ENCODE measurements at places on chromosomes 16 and 17.

DNA sequence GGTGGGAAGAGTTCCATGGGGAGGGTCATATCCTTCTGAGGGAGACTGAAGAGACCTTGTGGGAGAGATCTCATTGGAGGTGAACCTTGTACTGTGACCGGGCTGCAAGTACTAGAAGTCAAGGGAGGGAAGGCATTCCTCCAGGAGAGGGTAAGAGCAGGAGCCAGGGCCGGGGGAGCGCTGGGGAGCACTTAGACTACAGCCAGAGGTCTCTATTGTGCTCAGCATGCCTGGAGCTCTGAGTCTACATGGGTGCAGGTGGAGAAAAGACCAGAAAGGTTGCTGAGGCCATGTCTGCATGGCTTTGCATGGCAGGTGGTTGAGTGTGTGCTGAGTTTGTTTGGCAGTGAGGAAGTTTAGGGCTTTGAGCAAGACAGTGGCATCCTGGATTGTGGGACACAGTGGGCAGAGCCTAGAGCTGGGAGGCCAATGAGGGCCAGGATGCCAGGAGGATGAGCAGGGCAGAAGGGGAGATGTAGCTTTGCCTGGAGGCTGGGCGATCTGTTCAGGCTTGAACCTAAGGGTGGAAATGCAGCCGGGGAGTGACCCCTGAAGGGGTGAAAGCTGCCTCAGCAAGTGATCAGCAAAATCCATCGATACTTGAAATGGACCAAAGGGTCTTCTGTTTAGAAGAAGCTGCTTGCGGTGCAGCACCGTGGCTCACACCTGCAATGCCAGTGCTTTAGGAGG is 317.4 kb upstream of the TNRC6C start:
- no peak for DNase-seq

GRCh38 chr17:28948342-28948741 is 3.0 kb downstream of the PHF12 start:
- no peak for DNase-seq

DNA sequence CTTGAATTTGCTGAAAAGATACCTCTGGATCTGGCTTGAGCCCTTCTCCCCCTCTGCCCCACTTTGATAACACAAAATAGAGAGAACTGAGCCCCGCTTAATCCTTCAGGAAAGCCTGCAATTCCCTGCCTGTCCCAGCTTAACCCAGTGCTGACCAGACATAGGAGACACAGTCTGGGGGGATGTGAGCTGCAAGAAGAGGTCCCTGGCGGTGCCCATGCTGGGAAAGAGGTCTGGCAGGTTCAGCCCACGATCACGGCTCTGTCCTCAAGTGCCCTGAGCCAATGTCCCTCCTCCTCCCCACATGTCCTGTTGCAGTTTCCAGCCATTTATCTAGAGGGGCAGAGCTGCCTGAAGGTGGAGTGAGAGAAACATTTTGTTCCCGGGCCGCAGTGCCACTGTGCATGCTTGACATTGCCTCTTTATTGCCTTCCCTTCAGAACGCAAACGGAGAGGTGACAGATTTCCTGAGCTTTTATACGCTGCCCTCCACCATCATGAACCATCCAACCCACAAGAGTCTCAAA is 29.0 kb downstream of the PLCD3 start:
- no peak for DNase-seq

- no peak for DNase-seq
Observed at GRCh38 chr17:10025224-10025623, 120.2 kb upstream of the RCVRN start.

DNA sequence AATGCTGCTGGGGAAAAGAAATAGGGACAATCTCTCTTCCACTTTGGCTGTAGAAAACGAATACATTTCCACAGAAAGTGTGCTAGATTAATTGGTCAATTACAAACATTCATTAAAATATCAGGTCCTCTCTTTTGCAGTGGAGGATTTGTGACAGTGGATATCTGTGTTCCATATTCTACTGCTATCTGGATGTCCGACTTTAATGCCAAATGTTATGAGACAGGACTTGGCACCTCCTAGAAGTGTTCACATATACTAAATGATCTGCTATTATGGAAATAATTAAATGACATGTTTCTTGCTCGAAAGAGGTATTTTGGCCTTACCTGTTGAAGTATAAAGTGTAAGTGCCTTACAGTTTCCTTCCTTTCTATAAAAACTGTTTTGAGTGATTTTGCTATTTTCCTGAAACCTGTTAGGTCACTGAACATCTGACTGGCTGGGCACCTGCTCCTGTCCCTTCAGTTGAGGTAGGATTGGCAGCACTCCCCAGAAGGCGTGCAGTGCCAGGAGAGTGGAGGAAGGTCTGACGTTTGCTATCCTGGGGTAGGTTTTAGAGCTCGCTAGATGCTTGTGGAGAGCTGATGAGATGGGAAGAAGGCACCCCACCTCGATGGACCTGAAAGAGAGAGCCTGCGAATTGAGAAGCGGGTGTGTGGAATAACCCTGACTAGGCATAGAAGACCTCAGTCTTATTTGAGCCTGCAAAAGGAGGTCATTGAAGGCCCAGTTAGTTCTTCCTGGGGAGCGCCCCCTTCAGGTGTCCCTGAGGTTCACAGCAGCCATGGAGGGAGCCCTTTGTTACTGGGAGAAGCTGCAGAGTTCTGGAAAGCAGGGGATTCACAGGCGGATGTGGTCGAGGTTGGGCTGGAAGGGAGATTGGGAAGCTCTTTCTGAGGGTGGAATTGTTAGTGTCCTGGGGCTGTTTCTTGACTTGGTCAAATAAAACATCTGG is 159.4 kb upstream of the ZNF267 start:
- peak; percentile 60 for DNase-seq

- DNase-seq = peak; percentile 80
Observed at GRCh38 chr17:13544292-13544691, 57.4 kb downstream of the HS3ST3A1 start.

DNA sequence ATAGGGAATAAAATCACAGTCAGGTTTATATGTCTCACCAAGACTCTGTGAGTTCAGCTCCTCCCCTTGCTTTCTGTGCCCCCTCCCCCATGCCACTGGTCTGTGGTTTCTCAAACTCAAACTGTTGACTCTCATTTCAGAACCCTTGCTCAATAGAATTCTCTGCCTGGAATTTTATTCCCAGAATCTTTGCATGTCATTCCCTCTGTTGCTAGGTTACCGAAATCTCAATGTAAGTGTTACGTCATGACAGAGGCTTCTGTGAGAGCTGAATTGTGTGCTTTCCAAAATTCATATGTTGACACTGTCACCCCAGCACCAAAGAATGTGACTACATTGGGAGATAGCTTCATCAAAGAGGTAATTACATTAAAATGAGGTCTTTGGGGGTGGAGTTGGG is 1938.8 kb downstream of the TP53TG3F start:
- DNase-seq = no peak

GRCh38 chr16:1089822-1090619 is 6.0 kb downstream of the C1QTNF8 start:
- no peak for DNase-seq

GRCh38 chr16:9275816-9276354 is 184.4 kb downstream of the HAPSTR1 start:
- DNase-seq = peak; percentile 75

DNA sequence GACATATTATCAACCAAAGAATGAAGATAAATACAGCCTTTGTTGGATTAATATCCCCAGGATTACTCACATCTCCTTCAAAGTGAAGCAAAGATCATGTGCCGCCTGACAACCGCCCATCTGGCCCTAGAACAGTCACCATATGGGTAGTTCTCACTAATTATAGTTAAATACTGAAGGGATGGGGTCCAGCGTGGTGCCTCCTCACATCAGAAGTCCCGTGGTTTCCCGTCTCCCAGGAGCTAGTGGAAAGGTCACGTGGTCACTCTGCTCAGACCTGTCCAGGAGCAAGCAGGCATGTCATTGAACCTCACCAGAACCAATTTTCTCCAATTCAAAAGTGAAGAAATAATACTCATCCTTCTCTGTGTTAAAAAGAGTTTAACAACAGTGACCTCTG is 434.5 kb downstream of the SHISA9 start:
- DNase-seq = no peak

- peak; percentile 19 for DNase-seq
Observed at GRCh38 chr17:43832168-43832975, 574 bp downstream of the MPP3 start.

- DNase-seq = no peak
Observed at GRCh38 chr17:80068301-80069222, 32.1 kb downstream of the CCDC40 start.

- DNase-seq = no peak
Observed at GRCh38 chr16:12254566-12254965, 278.0 kb downstream of the SNX29 start.

DNA sequence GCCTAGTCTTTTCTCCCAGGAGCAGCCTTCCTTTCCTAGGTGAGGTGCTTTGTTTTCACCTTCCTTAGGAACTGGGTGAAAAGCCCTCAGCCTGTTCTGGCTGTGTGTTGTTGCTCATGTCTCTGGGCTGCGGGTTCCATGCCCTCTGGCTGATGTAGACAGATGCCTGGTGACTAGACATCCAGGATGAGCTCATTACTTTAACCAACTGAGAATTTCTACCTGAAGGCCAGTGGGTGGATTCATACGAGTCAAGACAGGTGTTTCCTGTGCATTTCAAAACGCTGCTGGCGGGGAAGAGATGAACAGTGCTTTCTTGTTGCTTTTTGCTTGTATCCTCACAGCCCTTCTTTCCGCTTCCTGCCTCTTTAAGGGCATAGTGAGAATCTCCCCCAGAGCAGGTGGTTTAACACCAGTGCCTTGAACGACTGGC is 22.3 kb downstream of the SAP30BP start:
- DNase-seq = peak; percentile 81

GRCh38 chr17:61009663-61010062 is 332.0 kb downstream of the BCAS3 start:
- no peak for DNase-seq

DNA sequence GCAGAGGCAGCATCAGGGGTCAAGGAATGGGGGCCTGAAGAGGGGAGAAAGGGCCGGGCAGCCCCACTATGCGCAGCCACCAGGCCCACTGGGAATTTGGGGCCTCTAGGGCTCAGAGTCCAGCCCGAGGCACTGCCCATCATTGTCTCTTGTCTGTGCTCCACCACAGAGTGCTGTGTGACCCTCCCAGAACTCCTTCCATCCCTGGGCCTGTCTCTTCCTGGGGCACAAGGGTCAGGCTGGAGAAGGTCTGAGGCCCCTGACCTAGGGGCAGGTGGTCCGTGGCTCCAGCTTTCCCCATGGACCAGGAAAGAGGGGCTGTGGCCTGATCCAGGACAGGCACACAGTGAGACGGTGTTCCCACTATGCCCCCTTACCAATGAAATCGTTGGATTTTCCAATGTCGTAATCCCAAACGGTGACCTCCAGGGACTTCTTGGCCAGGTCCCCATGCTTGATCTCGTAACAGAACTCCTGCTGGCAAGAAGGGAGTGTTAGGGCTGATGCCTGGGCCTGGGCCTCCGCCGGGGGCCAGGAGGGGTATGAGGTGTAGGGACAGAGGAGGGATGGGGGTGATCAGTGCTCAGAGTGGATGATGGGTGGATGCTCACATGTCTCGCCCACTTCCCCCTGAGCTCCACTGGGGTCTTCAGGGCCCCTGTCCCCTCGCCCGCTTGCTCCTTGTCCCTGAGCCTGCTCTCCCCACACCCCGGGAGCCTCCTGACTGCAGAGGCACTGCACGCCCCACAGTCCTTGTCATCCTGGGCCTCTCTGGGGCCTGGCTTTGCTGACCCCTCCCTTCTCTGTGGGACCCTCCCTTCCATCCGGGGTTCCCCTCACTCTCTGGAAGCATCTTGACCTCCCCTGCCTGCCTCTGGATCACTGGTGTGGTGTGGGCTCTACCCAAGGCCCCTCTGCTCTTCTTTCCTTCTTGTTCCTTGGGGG is 10.7 kb downstream of the SCGB1C2 start:
- DNase-seq = no peak

DNA sequence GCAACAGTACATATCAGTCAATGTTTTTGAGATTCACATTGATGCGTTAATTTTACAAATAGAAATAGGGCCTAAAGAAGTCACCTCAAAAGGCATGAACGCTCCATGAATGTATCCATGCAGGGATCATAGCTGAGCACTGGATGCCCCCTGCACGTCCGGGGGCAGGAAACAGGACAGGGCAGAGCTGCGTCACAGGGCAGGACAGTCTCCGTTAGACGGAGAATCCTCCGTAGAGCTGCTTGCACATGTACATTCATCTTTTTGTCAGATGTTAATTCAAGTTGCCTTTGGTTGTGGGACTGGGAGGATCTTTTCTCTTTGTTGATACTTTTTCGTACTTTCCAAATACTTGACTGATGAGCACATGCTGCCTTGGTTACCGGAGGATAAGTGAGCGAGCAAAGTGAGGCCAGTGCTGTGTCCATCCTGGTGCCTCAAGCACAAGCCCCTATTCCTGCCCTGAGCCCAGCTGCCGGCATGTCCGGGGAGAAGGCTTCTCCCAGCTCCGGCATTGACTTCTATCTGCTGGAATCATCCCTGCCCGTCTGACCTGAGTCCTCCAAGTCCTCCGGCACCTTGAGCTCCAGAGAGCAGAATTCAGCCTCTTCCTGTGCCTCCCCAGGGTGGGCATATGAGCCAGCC is 15.0 kb downstream of the GAA start:
- no peak for DNase-seq

DNA sequence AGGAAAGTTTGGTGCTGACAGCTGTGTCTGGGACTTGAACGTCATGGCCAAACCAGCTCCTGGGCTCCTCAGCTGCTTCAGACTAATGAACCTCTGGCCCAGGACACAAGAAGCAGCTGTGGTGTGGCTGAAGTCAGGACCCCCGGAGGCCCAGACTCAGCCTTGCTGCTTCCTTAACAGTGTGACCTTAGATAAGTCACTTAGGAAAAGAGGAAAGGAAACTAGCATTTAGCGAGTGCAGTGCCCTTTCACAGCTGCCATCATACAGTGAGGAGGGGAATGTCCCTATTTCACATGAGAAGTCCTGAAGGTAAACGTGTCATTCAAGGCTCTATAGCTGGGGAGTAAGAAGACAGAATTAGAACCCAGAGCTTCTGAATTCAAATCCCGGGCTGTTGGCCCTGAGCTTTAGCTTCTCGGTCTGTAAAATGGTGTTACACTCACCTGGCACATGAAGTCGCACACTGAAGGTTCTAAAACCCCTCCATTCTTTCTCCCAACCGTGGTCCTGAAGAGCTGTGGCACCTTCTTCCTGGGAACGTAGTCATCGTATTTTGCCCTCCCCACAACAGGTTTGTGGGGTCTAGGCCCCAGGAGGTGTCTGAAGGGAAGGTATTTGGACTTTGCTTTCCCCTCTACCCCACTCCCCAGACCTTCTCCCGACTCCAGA is 910 bp upstream of the RAMP2 start:
- DNase-seq = no peak

- DNase-seq = no peak
Observed at GRCh38 chr17:265718-266117, 84.3 kb upstream of the DOC2B start.

- peak; percentile 91 for DNase-seq
Observed at GRCh38 chr17:42422958-42423712, at the start of gene CAVIN1. CAVIN1 (minus strand) TSS chr17:42423256; CDS start chr17:42423097, 159 bp downstream.

Data from ELF-1 (cell line).